Amniotic stem cell (primary cell): ENCODE measurements at places on chromosomes 6 and 20.

DNA sequence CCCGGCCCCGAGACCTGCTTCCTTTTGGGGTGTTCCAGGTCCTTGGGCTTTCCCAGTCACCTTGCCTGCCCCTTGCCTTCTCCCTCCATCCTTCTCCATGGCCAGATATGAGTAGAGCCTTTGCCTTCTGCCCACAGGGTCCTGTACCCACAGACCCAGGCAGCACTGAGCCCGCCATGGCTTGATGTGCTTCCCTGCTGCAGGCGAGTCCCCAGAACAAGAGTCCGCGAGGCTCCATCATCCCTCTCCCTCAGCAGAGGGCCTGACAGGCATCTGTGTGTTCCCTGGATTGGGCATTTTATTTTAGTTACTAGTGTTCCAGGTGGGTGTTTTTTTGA is 21.9 kb downstream of the PYGB start:
- DNase-seq, result no peak

DNA sequence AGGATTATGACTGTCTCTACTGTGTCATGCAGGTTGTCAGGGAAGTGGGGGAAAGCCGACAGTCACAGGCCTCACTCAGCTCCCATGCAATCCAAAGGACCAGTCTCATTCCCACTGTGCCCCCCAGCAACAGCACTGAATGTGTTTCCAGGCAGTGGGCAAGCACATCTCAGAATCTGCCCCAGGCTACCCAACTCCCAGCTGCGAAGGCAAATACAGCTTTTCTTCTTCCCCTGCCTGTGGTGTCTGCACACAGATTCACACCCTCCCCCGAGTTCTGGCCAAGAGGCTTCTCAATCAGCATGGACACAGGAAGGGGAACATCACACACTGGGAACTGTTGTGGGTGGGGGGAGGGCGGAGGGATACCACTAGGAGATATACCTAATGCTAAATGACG is 75.3 kb downstream of the SNAP91 start:
- DNase-seq, result no peak

GRCh38 chr6:100464903-100465700 is at the start of gene SIM1:
TSS of gene SIM1 (minus strand) at chr6:100464921. CDS start at chr6:100463468, 1,453 bp downstream.
- DNase-seq, result no peak

DNA sequence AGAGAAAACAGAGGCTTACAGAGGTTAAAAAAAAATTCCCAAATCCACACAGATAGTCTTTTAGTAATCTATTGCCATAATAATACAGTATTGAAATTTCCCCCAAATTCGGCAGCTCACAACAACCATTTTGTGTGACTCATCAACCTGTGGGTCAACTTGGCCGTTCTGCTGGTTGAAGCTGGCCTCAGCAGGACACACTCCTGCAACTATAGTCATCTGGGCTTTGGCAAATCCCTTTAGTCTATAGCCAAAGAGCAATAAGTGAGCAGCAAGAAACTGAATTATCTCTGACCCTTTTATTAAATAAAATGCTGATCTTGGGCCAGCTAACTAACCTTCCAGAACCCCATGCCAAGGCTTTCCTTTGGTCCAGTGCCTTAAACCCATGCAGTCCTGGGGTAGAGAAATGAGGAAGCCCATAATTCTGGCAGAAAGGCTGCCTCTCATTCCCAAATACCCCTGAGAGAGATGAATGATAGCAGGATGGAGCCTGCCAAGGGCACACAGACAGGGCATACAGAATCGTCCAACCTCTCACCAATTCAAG is 17.2 kb upstream of the SNAP25 start:
- no peak for DNase-seq

GRCh38 chr6:160132776-160133338 is 11.2 kb downstream of the SLC22A1 start:
- DNase-seq, result peak; percentile 4

GRCh38 chr6:166556863-166557322 is 29.6 kb downstream of the RAMACL start:
- no peak for DNase-seq
